Foreskin keratinocyte (primary cell): ENCODE measurements at places on chromosomes 4 and X. TPM values are rescaled to one million over a fixed set of nuclear protein-coding genes. Genes with fewer than 3 reads are reported as not detected.

Gene MRPS18C
- 57.4 and 65.5 TPM in 2 replicates for total RNA-seq

Gene SLC25A53
- total RNA-seq: 2.0 and 2.3 TPM in 2 replicates

Gene OTUD6A
- total RNA-seq: not detected in 2 replicates

Gene CTAG2
- not detected in 2 replicates for total RNA-seq

Gene VEGFC
- total RNA-seq: 78.0 and 80.3 TPM in 2 replicates

Gene FAT1
- total RNA-seq: 288 and 372 TPM in 2 replicates

Gene CT45A10
- not detected in 2 replicates for total RNA-seq

Gene LNX1
- total RNA-seq: 0.25 and 0.34 TPM in 2 replicates

Gene ALB
- not detected in 2 replicates for total RNA-seq

Gene KCNIP4
- not detected in 2 replicates for total RNA-seq

Gene TLR1
- 0.21 and 0.27 TPM in 2 replicates for total RNA-seq

Gene GALNTL6
- total RNA-seq: not detected in 2 replicates

Gene GABRA4
- total RNA-seq: not detected in 2 replicates

Gene ABCG2
- total RNA-seq: 2.2 and 4.5 TPM in 2 replicates

Gene DGKK
- total RNA-seq: not detected in 2 replicates

Gene BEX2
- total RNA-seq: 7.8 and 9.1 TPM in 2 replicates

Gene TMPRSS11B
- total RNA-seq: not detected in 2 replicates

Gene NDUFC1
- 83.2 and 85.2 TPM in 2 replicates for total RNA-seq

Gene CLDN22
- not detected in 2 replicates for total RNA-seq

Gene SCML1
- total RNA-seq: 10.7 and 14.0 TPM in 2 replicates

Gene FOXP3
- 0.11 and 0.14 TPM in 2 replicates for total RNA-seq

Gene DCLK2
- total RNA-seq: 0.07 and 0.10 TPM in 2 replicates
